AG04449 (cell line): ENCODE measurements at places on chromosomes 16 and 17.

- no peak for DNase-seq
Measured at GRCh38 chr16:89090182-89090630, 3.4 kb upstream of the ACSF3 start.

GRCh38 chr16:87003414-87003755 is 313.8 kb downstream of the C16orf95 start:
- DNase-seq: no peak

DNA sequence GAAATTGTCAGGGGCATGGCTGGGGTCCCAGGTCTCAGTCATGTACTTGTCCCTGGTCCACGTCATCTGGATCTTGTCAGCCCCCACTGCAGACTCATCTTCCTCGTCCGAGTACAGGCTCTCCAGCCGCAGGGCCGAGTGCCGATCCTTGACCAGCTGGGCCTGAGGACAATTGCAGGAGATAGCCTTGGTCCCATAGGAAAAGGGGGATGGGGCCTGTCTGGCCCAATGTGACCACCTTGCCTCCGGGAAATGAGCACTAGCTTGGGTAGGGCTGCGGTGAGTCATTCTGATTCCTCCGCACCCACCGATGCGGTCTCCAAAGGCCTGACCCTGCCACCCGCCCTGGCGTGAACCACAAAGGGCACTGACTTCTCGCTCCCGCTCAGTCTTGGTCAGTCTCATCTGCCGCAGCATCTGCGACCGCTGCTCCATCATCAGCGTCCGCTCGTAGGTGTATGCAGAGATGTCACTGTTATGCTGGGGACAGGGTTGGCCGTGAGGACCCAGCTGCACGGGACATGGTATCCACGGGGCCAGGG is 1.5 kb upstream of the LCAT start:
- no peak for DNase-seq

GRCh38 chr16:87358250-87358649 is 25.3 kb downstream of the FBXO31 start:
- no peak for DNase-seq

GRCh38 chr16:14559809-14560241 is 70.2 kb downstream of the PARN start:
- no peak for DNase-seq
